ENCODE measurements at places on chromosomes 3 and 15.

- no peak for DNase-seq
These were observed 719.3 kb upstream of the SGO1 start for GRCh38 chr3:20905210-20905805.

DNA sequence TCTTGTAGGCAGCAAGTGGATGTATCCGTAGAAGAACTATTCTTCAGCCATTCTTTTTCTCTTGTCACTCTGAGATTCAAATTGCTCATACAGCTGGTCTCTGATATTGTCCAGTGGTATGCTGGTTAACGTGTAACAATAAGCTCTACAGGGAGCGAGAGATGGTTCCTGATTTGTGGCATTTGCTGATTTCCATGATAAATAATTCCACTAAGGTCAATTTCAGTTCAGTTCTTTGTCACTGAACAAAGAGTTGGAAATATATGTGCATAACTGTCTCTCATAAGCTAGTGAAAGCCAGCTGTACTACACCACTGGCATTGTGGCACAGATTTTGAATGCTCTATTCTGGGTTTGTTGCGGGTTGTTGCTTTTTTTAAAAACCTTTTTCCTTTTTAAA is 131.7 kb downstream of the MTHFS start:
- DNase-seq: no peak

DNA sequence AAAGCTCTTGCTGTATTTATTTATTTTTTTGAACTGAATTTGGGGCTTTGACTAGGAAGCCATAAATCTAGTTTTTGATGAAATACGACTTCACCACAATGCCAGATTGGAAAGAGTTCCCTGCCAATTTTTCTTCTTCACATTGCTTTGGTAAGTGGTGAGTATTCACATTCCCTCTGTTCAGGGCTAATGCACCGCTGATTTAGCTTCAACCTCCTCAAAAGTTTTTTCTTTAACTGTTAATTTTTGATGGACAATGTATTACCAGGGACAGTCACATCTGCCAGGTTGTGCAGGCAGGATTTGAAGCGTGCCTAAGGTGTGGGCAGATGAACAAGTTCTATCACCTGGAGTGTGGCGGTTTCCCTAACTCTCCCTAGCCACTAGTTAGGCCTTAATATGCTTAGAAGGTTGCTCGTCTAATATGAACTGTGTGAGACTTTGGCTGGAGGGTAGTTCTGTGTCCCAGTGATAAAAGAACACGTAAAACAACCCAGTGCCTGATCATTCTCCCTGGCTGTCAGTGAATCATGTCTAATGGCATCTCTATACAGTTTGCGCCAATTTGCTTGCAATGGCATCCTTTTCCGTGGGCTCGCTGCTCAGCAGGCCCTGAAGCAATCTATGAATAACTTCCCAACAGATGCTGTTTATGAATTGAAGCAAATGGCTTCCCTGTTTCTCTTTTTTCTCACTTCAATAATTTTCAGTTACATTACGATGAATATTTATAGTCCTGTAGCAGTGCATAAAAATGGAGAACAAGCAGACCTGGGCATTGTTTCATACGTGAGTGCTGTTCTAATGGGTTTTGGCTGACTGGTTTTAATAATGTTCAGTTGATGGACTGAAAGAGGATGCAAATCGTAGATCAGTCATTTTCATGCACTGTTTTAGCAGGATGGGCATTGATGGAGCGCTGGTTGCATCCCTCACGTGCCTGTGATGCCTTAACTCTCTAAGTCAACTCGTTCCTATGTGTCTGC is 243.2 kb upstream of the SUCLG2 start:
- no peak for DNase-seq

- DNase-seq: no peak
These were observed 8.6 kb downstream of the HIGD1A start for GRCh38 chr3:42795621-42796181.

DNA sequence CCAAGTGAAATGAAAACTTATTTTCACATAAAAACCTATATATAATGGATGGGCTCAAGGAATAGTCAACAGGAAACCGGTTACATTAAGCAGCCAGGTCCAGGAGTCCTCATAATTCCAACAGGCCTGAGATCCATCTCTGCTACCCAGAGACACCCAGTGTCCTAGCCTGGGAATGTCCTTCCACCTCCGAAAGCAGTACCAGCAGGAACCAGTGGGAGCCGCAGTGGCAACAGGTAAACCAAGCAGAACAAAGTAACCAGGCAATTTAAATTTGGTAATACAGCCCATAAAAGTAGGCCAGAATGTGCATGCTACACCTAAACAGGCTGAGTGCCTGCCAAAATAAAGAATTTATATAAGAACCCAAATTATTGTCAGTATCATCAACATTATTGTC is 195.6 kb downstream of the ZBBX start:
- no peak for DNase-seq

GRCh38 chr3:38164952-38165721 is at the start of gene OXSR1:
Gene OXSR1 (plus strand): TSS chr3:38165537. CDS start chr3:38165877, 340 bp downstream.
- DNase-seq: peak; percentile 99

DNA sequence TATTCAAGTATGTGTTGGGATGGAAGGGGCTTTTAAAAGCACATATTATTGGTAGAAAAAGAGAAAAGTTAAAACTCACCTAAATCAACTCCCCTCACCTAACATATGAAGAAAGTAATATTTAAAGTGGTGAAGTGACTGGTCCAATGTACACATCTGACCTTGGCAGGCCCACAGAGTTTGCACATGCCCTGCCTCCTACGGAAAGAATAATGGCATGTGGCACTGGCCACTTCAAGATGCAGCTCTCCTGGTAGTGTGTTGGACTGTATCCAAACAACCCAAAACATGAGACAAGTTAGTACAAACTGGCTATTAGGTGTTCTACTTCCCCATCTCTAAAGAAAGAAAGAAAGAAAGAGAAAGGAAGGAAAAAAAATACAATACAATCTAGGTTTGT is 117.1 kb downstream of the MECOM start:
- no peak for DNase-seq

DNA sequence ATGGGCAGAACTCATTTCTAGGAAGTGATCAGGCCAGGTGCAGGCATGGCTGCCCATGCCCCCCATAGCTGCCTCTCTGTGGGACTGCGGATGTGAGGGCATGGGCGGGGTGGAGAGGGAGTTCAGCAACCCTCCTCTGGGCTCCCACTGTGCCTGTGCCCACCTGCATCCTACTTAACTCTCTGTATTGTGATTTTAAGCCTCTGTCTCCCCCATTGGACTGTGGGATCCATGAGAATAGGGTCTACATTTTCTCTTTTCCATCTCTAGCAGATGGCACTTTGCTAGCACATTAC is 194.3 kb downstream of the CHST2 start:
- DNase-seq: no peak

- DNase-seq: no peak
These were observed 347.4 kb upstream of the DCBLD2 start for GRCh38 chr3:99248913-99249312.

DNA sequence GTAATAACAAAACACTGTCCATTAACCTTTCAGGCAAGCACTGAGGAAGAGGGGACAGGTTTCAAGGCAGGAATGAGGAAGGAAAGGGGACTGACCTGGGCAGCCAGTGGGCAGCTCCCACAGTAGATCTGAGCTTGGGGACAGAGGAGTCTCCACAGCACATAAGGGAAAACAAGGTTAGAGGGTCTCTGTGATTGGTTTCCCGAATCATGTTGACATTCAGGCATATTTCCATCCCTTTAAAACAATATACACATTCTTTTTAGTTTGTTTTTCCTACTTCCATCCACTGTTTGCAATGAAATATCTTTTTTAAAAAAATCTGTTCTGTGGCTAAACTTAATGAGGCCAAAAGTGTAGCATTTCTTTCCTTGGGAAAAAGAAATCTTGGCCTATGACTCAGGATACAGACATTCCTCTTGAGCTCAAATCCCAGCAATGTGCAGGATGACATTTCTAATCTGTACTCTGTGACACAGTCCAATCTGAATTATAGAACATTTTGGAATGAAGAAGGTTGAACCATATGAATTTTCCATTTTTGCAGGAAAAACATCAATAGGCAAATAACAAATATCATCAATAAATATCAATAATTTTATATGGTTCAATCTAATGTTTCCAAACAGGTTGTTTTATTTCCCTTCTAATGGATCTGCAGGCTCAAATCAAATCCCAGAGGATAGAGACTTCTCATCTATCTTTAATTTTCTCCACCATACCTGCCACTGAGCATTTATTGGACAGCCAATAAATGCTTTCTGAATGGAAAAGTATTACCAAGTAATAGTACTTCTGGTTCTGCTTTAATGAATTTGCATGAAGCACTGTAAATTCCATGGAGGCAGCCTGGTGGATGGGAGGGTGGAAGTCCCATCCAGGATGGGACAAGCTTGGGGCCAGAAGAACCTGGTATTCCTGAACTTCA is 54.1 kb downstream of the ITGB5 start:
- no peak for DNase-seq

GRCh38 chr3:43178891-43179366 is 73.0 kb upstream of the POMGNT2 start:
- DNase-seq: no peak

- peak; percentile 45 for DNase-seq
These were observed 699 bp downstream of the MEGF11 start for GRCh38 chr15:66252685-66253417.

- no peak for DNase-seq
These were observed 407.1 kb upstream of the KCNMB2 start for GRCh38 chr3:178129109-178129508.

DNA sequence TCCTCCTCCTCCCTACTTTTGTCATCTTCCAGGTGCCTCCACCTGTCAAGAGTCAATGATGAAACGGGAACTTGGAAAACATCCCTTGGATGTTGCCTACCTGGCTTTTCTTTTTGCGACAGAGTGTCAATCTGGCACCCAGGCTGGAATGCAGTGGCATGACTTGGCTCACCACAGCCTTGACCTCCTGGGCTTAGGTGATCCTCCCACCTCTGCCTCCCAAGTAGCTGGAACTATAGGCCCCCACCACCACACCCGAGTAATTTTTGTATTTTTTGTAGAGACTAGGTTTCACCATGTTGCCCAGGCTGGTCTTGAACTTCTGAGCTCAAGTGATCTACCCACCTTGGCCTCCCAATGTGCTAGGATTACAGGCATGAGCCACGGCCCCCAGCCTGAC is 42.8 kb downstream of the GPR160 start:
- DNase-seq: no peak
